Thyroid gland (tissue), 4 donors: ENCODE measurements at places on chromosomes 5 and 9. TPM values are rescaled to one million over a fixed set of nuclear protein-coding genes. Genes with fewer than 3 reads are reported as not detected.

INSL6 gene
- not detected for total RNA-seq

ANKRD55 gene
- total RNA-seq: not detected

RANBP3L gene
- 6.5 TPM for total RNA-seq

SLC1A1 gene
- total RNA-seq: 49.0 TPM

KCTD16 gene
- total RNA-seq: 0.68 TPM

SGCD gene
- 8.8 TPM for total RNA-seq

FGD3 gene
- total RNA-seq: 5.2 TPM

LCN12 gene
- 39.7 TPM for total RNA-seq

NR6A1 gene
- 18.3 TPM for total RNA-seq

IL7R gene
- total RNA-seq: 13.6 TPM

POU5F2 gene
- 6.0 TPM for total RNA-seq

GDA gene
- total RNA-seq: not detected

SLCO4C1 gene
- 0.45 TPM for total RNA-seq

KCNV2 gene
- not detected for total RNA-seq

SPATA31C1 gene
- not detected for total RNA-seq

EEIG1 gene
- total RNA-seq: 18.3 TPM

CERCAM gene
- total RNA-seq: 29.4 TPM

PCDHA7 gene
- total RNA-seq: 0.45 TPM

CCDC192 gene
- total RNA-seq: not detected

S100Z gene
- total RNA-seq: not detected

IFNA6 gene
- not detected for total RNA-seq

ROPN1L gene
- total RNA-seq: 2.1 TPM

RFX3 gene
- total RNA-seq: 8.8 TPM

MELK gene
- total RNA-seq: 0.42 TPM

DMRTA1 gene
- 4.5 TPM for total RNA-seq

TRPM6 gene
- 0.54 TPM for total RNA-seq

PCDHGA9 gene
- 11.6 TPM for total RNA-seq

SH3GL2 gene
- 0.45 TPM for total RNA-seq

CAVIN4 gene
- total RNA-seq: 1.0 TPM

PCDHGA5 gene
- total RNA-seq: 3.5 TPM

ZNF618 gene
- total RNA-seq: 17.5 TPM

IFNB1 gene
- total RNA-seq: not detected

CA9 gene
- not detected for total RNA-seq

ANKRD20A1 gene
- 2.7 TPM for total RNA-seq

CANX gene
- total RNA-seq: 949 TPM

ARHGEF28 gene
- 57.3 TPM for total RNA-seq

PCDHGC5 gene
- 2.0 TPM for total RNA-seq

LCN9 gene
- total RNA-seq: not detected

PTGR1 gene
- 64.3 TPM for total RNA-seq

GPR151 gene
- not detected for total RNA-seq

SPINK4 gene
- total RNA-seq: not detected

SLC4A9 gene
- 0.29 TPM for total RNA-seq

NRG2 gene
- 2.1 TPM for total RNA-seq

CTNNAL1 gene
- total RNA-seq: 231 TPM

DIRAS2 gene
- total RNA-seq: 2.6 TPM

IRX2 gene
- total RNA-seq: 2.5 TPM

GARIN3 gene
- total RNA-seq: not detected

OMD gene
- 6.0 TPM for total RNA-seq

EDIL3 gene
- 2.5 TPM for total RNA-seq

OR1Q1 gene
- total RNA-seq: not detected

MARCOL gene
- not detected for total RNA-seq
